ENCODE measurements at places on chromosomes 11 and 22.

DNA sequence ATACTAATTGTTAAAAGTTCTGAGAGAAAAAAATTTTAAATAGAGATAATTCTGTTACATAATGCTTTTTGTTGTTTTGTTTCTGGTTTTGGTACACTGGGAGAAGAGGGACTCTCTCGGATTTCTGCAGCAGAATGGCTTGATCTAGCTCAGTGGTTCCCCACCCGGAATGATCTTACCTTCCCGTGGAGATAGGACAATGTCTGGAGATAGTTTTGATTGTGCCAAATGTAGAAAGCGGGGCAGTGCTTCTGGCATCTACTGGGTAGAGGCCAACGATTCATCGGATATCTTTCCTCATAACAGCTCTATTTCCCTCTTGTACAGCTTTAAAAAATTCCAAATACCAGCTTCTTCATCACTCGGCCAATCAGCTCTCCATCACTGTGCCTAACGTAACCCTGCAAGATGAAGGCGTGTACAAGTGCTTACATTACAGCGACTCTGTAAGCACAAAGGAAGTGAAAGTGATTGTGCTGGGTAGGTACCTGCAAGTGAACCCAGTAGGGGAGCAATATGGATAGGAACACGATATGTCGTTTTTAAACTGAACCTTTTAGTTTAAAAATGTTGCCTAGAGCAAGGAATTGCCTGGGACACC is 13.2 kb downstream of the CRTAM start:
- DNase-seq, result no peak

GRCh38 chr11:46457021-46457420 is 65.4 kb upstream of the CHRM4 start:
- no peak for DNase-seq

- no peak for DNase-seq
Observed at GRCh38 chr11:61542705-61543104, 34.2 kb downstream of the LRRC10B start.

DNA sequence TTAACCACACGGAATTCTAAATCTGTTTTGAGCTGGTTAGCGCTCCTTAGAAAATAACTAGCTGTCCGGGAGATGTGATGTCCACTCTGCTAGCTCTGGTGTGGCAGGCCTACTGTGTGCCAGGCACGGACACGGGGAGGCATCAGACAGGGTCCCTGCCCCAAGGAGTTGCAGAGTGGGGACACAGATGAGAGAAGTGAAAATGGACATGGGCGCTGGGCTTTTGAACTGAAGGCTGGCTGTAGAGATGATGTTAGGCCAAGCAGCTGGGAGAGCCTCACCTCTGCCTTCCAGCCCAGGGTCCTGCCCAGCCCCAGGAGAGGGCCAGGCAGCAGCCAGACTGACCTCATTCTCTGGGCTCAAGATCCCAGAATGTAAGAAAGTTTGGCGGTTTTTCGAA is 368.6 kb downstream of the CTTN start:
- no peak for DNase-seq

GRCh38 chr11:75706260-75706729 is 11.3 kb upstream of the MOGAT2 start:
- DNase-seq, result peak; percentile 36

DNA sequence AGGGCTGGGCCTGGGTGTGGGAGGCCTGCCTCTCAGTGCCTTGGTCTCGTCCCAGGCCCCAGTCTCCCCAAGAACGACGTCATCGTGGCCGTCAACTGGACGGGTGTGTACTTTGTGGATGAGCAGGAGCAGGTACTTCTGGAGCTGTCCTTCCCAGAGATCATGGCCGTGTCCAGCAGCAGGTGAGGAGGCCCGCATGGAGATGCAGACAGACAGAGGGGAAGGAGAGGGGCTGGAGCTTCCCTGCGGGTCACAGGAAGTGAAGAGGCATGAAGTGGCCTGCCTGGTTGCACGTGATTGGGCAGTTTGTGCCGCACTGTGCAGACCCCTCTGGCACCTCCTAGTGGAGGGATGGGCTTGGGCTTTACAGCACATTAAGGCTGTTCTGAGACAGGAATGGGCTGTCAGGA is 70.4 kb downstream of the MYO7A start:
- no peak for DNase-seq

GRCh38 chr11:42034826-42035225 is 575.4 kb upstream of the LRRC4C start:
- no peak for DNase-seq

GRCh38 chr11:41458641-41459040 is 811 bp downstream of the LRRC4C start:
- DNase-seq, result no peak

- DNase-seq, result no peak
Observed at GRCh38 chr11:88098289-88098688, 77.0 kb downstream of the RAB38 start.

DNA sequence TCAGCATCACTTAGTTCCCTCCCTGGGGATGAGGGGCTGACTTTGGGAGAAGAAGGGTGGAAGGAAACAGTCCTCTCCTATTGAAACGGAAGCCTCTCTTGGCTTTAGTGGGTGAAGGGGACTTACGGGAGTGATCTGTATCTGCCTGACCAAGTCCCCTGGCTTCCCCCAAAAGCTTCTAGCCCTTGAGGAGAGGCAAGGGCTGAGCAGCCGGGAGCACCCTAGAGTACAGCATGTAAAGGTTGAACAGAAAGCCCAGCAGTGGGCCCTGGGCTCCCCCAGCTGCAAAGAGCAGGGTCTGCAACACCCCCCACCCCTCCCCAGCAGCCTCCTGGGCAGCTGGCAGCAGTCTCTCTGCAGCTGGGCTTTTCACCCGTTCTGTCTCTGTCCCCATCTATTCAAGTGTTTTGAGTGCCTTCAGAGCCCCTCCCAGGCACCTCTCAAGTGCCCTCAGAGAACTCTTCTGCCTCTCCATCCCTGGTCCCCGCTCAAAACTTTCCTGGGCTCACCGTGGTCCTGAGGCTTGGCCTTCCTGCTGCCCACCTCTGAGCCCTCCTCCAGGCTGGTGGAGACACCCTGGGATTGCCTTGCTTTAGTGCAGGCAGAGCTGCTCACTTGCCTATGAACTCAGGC is 2.7 kb downstream of the CAPN5 start:
- DNase-seq, result no peak

DNA sequence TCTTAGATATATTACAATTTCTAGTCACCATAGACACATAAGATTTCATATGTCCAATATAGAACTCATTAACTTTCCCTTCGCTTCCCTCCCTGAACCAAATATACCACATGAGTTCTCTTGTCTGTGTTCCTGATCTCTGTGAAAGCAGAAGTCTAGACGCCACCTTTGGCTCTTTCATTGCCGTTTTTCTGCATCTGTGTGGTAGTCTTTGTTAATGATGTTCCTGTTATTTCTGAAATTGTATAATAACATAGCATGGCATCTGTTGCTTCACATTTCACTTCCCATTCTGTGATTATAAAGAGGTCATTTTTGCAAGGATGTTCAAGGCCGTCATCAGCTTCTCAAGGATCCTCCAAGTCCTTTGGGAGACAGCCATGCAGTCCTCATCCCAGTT is 58.5 kb downstream of the NCAM1 start:
- no peak for DNase-seq

GRCh38 chr11:33420959-33421566 is 163.9 kb downstream of the HIPK3 start:
- DNase-seq, result no peak

Data from effector CD8-positive, alpha-beta T cell (primary cell).